Stimulated activated CD4-positive, alpha-beta T cell treated with anti-CD3 and anti-CD28 coated beads, Interleukin-4, amount 100 ng/mL, for 4 hours (primary cell): ENCODE measurements at places on chromosomes 5 and 9.

- DNase-seq, result no peak
These were observed 558.0 kb downstream of the EBF1 start for GRCh38 chr5:158541536-158542297.

DNA sequence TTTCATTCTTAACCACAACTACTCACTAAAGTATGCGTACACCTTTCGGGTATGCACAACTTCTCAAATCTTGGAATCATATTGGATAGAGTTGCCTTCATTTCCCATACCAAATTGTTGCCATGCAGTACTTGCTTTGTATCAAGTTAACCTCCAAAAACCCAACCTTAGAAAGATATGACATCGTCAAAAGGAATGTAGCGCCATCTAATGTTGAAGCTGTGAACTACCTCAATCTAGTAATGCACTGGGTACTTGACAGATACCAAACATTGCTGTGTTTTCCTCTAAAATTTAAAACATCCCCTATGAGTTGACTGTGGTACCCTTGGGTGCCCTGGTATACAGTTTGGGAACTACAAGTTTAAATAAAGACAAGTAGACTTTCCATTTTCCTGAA lies 318.4 kb downstream of the ARL15 start:
- DNase-seq, result no peak

DNA sequence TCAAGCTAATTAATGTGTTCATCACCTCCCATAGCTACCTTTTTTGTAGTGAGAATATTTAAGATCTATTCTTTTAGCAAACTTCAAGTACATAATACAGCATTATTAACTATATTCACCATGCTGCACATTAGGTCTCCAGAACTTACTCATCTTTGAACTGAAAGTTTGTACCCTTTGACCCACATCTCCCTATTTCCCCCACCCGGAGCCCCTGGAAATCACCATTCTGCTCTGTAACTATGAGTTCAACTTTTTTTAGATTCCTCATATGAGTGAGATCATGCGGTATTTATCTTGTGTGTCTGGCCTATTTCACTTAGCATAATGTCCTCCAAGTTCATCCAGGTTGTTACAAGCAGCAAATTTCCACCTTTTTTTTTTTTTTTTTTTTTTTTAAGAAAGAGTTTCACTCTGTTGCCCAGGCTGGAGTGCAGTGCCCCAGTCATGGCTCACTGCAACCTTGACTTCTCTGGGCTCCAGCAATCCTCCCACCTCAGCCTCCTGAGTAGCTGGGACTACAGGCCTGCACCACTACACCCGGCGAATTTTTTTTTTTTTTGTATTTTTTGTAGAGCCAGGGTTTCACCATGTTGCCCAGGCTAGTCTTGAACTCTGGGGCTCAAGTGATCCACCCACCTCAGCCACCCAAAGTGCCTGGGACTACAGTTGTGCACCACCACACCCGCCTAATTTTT lies 100.4 kb upstream of the SAP30L start:
- no peak for DNase-seq

GRCh38 chr5:82151662-82152061 lies 126.5 kb downstream of the RPS23 start:
- DNase-seq, result no peak

- DNase-seq, result no peak
These were observed 2.7 kb upstream of the SLC26A2 start for GRCh38 chr5:149957855-149958254.

- no peak for DNase-seq
These were observed 11.2 kb downstream of the SH3RF2 start for GRCh38 chr5:145947581-145947980.

GRCh38 chr5:177194268-177194667 lies 60.7 kb downstream of the NSD1 start:
- DNase-seq, result no peak

DNA sequence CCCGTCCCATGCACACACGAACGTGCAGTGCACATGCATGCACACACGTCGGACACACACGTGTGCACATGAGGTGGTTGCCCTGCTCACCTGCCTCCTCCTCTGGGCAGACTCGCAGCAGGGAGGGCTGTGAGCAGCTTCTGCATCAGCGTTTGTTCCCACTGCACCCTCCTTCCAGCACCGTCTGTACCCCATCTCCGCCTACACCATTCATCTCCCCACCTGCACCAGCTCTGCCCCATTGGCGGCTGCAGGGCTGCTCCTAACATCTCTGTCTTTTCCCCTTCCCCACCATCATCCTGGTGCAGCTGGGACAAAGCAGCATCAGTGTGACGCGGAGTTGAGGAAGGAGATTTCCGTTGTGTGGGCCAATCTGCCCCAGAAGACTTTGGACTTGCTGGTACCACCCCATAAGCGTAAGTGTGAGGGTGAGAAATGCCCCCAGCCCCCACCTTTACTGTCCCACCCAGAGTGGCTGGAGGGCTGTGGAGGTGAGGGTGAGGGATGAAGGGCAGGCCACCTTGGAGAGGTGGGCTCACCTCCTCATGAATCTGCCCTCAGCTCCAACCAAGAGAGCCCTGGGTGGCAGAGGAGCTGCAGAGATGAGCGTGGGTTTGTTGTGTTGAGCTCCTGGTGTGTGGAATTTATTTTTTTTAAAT lies 234.6 kb downstream of the CACNA1B start:
- DNase-seq, result no peak

DNA sequence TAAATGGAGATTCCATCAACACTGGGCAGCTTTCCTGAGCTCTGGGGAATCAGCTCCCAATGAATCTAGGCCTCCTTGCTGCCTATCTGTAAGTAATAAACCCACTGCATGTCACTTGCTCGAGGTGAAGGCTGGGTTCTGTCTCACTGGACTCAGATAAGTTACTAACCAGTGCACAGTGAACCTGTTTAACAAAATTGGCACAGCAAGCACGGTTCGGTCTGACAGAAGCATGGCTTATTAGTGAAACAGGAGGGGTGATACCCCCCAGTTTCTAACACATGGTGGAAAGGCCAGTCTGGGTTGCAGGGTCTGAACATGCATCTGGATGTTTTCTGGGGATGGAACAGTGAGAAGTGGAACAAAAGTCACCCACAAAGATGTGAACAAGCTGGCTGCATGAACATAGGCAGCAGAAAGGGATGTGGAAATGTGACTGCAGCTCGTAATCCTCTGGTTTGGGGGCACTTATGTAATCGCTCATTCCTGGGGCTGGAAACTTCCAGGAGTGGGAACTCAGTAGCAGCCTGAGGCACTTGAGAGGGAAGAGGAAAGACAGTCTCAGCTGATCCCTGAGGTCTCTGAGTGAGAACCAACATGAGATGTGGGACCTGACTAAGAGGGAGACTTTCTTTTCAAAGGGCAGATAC lies 37.7 kb downstream of the UGT3A2 start:
- no peak for DNase-seq

GRCh38 chr5:167753725-167754490 lies 537.5 kb upstream of the WWC1 start:
- no peak for DNase-seq

DNA sequence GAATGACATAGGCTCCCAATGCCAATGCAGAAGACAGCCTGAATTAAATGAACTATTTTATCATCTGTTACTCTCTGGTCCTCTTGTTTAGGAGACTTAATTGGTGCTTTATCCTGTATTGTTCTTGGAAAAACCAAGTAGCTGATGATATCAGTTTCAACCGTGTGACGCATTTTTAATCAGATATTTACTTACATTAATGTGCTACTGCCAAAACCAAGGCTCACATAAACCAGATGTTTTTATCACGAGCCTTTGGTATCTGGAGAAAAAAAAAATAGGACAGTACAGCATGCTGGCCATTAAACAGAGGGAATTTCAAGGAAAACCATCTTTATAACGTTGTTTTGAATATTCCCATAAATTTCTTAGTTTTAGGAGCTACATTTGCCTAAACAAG lies 90.1 kb downstream of the ICE1 start:
- no peak for DNase-seq

DNA sequence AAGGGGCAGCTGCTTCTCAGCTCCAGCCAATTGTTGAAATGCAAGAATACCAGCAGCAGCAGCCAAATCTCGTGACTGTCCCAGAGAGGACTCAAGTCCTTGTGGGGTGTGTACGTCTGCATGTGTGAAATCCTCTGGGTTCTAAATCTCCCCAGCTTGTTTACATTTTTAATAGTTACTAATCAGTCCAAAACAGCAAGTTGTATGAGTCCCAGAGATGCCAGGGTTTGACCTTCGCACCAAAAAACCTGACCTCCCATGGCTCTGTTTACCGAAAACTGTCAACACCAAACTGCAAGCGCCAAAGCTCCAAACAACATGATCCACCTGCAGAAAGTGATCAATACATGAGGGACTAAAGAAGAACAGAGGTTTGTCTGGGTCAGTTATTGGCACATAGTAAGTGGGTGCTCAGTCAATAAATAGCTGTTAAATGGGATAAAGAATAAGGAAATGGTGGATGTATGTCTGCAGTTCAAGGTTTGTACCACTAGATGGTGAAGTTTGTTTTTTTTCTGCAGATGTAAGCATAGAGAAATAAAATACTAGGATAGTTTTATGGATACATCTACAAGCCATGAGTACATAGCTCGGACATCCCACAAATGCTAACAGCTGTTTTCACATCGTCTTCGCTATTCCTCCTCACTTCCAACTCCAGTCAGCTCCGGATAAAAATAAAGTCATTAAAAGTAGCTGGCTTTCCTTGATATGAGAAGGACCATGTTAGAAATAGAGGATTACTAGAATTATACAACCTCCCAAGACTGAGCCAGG lies 85.3 kb upstream of the ADRB2 start:
- DNase-seq, result no peak
